Fibroblast of skin of right biceps (primary cell): ENCODE measurements at places on chromosomes 2 and 18.
A peak's percentile ranks its signal among the peaks of the same experiment; 100 is the strongest.

DNA sequence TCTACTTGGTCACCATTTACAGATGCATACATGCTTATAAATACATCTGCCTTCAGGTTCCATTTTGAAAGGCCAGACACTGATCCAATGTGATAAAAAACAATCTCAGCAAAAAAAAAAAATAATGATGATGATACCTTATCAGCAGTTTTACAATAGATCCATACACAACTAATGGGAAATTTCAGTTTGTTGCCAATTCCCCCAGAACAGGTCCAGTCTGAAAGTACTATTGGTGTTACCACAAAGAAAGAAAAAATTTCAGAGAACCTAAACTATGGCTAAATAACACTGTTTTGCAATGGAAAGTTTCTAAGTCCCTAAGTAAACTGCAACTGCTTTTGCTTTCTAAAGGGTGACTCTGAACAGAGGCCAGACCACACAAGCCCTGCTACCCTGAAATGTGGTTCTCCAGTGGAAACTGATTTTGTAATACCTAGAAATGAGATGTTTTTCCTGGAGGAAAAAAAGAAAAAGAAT, 54.1 kb downstream of the LPIN2 start:
- peak; percentile 28 for DNase-seq

DNA sequence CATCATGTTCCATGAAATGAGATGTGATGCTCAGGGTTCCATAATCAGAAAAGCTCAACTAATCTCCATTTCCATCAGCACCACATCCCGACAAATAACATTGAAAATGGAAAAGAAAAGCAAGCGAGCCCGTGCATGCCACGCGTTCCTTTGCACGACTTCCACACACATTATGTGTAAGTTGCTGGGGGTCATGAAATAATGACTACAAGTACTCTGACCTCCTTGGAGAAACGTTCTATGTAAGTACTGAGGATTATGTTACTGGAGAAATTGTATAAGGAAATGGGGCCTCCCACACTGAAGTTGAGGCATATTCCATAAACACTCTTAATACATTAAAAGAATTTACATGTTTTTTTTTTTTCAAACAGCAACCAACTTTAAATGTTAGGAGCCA, 38.3 kb downstream of the CCBE1 start:
- DNase-seq = no peak

- peak; percentile 74 for DNase-seq
Measured at GRCh38 chr2:145752091-145752806, 1232.3 kb upstream of the ZEB2 start.

DNA sequence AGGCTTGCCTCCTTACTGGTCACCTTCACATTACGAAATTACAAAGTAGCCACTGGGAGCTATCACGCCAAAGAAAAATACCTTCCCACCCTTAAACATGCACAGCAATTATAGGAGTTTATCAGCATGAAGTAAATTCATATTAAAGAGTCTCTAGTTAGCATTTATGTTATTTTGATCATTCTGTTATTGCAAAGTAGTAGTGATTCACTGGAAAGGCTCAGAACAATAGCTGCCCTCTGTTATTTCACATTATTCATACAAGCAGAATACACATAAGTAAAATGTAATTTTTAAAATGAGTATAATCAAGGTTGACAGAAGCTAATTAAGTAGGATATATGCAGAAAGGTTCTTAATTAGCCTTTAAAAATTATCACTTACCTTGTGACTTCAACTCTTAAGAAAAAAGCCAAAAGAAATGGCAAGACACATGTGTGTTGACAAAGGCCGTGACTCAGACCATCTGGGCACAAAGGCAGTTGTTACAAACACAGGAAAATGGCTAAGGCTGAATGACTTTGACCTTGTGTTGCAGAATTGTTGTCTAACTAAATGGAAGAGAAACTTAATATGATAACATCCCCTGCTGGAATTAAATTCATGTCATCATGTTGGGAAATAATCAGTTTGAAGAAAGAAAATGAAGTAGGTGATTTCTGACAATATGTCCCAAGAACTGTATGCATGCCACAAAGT, 108.3 kb downstream of the ARL6IP6 start:
- peak; percentile 45 for DNase-seq

DNA sequence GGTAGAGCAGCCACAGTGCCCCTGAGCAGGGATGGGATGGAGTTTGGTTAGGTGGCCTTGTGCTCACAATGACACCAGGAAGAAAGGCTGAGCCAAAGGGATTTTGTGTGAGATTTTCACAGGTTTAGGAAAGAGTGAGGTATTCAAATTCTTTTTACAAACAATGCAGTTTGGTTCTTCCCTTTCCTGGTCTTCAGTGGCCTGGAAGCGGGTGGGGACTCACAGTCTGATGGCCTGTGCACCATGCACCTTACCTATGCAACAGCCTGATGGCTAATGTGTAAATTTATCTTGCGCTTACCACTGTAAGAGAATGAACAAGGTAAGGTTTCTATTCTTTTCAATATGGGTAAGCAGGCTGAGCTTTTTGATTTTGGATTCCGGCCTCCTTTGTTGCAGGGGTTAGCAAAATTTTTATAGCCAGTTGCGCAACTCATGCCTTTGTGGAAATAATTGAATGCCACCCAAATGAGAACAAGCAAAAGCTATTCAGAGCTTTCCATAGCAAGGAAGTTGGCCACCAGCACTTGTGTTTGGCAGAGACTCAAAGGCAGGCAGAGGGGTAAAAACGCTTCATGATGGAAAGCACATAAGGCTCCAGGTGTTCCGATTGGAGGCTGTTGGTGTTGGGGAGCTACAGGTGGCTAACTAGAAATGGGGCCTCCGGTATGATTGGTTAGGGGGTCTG, 23.8 kb upstream of the IL1R2 start:
- no peak for DNase-seq

DNA sequence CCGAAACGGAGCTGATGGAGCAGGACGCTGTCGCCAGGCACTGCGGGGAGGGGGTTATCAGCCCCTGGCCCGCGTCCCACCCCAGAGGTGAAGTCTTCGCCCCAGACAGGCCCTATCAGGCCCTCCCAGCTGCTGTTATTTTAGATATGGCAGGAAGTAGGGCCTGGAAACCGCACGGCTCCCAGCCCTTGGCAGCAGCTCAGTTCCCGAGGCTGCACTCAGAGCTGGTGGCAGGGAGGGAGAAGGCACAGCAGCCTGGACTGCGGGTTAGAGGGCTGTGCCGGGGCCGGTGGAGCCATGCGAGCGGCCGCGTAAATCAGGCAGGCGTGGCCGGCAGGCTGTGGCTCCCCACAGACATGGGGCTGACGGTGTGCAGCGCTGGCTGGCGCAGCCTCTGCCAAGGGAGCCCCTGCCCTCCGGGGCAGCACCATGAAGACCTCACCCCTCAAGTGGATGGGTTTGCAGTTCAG, 111.4 kb downstream of the NFATC1 start:
- DNase-seq = peak; percentile 68

DNA sequence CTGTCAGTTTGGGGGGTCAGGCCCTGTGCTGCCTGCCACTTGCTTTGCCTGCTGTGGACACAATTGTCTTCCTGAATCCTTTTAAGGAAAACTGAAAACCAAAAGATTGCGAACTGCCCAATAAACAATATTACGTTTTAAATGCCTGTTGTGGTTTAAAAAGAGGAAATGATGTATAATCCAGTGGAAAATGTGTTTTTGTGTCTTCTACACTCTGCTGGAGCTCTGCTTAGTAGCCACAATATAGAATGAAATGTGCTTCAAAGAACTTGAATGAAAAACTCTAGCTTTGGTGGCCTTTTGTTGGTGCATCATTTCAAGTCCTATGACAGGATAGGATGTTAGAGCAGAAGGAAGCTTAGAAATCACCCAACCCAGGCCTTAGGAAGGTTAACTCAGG, 23.2 kb upstream of the CABYR start:
- DNase-seq = no peak

DNA sequence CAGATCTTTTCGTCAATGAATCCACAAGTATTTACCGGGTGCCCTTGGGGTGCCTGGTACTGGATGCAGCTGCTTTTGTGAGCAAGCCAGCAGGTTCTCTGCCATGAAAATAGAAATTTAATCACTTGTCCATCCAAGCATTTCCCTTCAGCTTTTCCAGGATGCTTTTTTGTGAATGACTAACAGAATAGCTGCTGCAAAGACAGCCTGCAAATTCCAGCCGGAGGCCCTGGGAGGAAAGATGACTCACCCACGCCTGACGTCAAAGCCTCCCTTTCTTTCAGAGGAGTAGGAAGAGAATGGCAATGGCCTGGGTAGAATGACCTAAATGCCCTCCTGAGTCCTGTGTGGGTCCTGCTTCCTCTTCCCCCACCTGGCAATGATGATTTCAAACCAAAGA, 111.9 kb downstream of the AP1S3 start:
- DNase-seq = peak; percentile 98

DNA sequence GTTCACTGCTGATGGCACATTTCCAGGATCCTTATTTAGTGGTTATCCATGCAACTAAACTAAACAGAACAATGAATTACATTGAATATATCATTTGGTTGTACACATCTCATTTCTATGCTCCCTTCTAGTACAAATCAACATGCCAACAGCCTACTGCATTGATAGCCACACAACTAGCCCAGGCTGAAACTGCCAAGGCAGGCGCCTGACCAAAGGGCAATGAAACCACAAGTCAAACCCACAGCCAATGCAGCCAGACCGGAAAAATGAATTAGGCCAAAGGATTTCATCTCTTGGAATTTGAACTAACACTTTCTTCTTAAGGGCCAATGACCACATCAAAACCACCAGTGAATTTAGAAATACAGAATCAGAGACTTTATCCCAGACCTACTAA, 196.4 kb downstream of the NOL4 start:
- DNase-seq = no peak

DNA sequence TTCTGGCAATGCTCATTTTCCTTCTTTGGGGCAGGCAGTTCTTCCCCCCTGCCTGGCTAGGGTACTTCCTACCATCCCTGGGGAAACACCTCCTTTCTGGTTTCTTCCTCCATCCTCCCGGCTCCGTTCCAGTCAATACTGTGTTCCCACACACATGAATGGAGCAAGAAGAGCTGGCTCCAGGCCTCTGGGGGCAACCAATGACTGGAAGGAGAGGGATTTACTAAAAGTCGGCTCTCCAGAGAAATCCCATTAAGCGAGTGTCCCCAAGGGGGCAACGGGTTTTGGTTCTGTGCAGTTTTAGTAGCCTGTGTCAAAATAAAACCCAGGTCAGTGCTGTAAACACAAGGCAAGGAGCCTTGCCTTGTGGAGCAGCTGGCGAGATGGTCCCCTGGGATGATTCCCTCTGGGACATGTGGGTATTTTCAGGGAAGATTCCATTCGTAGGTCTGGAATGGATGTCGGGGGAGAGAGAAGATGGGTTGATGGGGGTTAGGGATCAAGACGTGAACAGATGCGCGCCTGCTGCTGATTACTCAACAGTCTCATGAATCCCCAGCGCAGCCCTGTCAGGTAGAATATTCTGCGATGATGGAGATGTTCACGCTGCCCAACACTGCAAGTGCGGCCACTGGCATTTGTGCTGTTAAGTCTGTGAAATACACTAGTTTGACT, 32.0 kb downstream of the EMILIN2 start:
- no peak for DNase-seq

- no peak for DNase-seq
Measured at GRCh38 chr2:27039871-27040270, 7.1 kb downstream of the TMEM214 start.

DNA sequence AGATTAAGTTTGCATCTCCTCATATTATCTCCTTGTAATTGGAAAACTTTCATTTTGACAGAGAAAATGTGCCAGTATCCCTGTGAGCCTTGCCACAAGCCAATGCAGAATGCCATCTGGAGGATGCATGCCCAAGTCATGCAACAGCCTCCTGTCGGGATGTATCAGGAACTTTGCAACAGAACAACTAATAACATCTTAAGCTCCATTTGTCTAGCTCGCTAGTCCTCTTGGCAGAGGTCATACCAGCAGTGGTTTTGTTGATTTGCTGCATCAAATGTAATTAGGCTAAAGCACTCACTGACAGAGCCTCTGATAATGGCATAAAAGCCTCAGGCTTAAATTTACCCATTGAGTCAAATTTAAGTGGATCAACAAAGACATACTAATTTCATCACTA, 125.8 kb downstream of the UBE2E3 start:
- no peak for DNase-seq

- no peak for DNase-seq
Measured at GRCh38 chr18:14933964-14934363, 186.0 kb downstream of the ANKRD30B start.

- DNase-seq = peak; percentile 34
Measured at GRCh38 chr2:170324640-170325046, 146.7 kb downstream of the MYO3B start.

GRCh38 chr2:71215447-71215846, 11.5 kb downstream of the PAIP2B start:
- DNase-seq = no peak

DNA sequence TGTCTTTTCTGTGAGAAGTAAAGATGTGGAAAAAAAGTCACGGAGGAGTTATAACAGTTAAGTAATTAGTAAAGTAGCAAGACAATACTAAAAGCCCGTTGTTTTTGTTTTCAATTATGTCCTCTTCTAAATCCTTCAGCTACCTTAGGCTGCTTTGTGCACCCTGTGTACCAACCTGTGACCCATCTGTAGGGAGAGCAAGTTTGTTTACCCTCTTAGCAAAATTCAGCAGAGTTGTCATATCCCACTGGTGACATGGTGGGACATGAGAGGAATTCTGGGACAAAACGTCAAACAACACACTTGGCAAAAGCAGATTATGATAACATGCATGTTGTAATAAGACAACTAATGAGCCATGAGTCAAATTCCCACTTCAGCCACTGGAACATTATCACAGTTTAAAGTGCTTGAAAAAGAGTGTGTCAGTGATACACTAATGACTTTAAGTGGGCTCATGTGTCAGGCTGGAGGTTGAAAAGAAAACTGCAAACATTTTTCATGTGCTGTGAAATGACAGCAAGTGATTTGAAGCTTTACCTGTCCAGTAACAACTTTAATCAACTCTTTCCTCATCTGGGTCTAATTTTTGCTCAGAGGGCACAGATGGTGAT, 392.8 kb upstream of the ACVR2A start:
- no peak for DNase-seq

DNA sequence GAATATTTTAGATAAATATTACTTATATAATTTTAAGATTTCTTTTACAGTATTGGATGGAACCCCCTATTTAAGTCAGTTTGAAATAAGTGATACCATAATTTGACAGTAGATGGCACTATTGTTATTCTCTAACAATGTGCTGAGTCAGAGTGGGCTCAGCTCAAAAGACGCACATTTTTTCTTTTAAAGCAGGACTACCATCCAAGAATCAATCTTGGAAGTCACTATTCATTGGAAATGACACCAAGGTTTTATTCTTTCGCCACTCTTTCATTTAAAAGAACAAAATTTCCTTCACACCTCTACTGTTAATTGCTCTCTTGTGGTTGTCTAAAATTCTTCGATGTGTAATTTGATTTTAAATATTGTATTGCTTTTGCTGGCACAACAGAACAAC, 32.6 kb upstream of the SPAG16 start:
- DNase-seq = peak; percentile 68
